T-cell (primary cell): ENCODE measurements at places on chromosomes 6 and 20.
A peak's percentile ranks its signal among the peaks of the same experiment; 100 is the strongest.

- H3K27ac ChIP-seq: no peak overlapping the region
- no peaks in the 10 kb centered on the region for H3K27me3 ChIP-seq
- H3K4me3 ChIP-seq: no peak overlapping the region
- H3K4me1 ChIP-seq: no peaks in the 10 kb centered on the region
- H3K36me3 ChIP-seq: no peaks in the 10 kb centered on the region
Observed at GRCh38 chr20:64130271-64130670, 22.9 kb upstream of the NPBWR2 start.

GRCh38 chr6:152386131-152386530 is 251.0 kb downstream of the SYNE1 start:
- no peak overlapping the region for H3K27ac ChIP-seq
- peaks cover 3% of the 10 kb centered on the region for H3K36me3 ChIP-seq
- H3K27me3 ChIP-seq: no peaks in the 10 kb centered on the region
- DNase-seq: no peak

- H3K27me3 ChIP-seq: no peaks in the 10 kb centered on the region
- H3K4me1 ChIP-seq: no peaks in the 10 kb centered on the region
- no peaks in the 10 kb centered on the region for H3K36me3 ChIP-seq
- H3K27ac ChIP-seq: no peak overlapping the region
- no peak for DNase-seq
Observed at GRCh38 chr6:11738661-11739375, 39.8 kb downstream of the ADTRP start.

DNA sequence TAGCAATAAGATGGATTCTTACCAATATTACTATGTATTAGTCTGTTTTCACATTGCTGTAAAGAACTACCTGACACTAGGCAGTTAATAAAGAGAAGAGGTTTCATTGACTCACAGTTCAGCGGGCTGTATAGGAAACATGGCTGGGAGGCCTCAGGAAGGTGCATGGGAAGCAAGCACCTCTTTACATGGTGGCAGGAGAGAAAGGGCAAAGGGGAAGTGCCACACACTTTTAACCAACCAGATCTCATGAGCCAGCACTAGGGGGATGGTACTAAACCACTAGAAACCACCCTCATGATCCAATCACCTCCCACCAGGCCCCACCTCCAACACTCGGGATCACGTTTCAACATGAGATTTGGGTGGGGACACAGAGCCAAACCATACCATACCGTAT is 40.7 kb upstream of the CCDC167 start:
- DNase-seq: no peak
- no peaks in the 10 kb centered on the region for H3K36me3 ChIP-seq
- no peak overlapping the region for H3K27ac ChIP-seq
- peaks cover 13% of the 10 kb centered on the region for H3K27me3 ChIP-seq
- no peak overlapping the region for H3K4me3 ChIP-seq

- peaks cover 58% of the 10 kb centered on the region for H3K4me1 ChIP-seq
- peaks cover 30% of the 10 kb centered on the region for H3K36me3 ChIP-seq
- H3K27me3 ChIP-seq: no peaks in the 10 kb centered on the region
- DNase-seq: peak; percentile 32
Observed at GRCh38 chr20:63980317-63980805, 571 bp upstream of the PRPF6 start.
